ENCODE measurements at places on chromosomes 4 and X.

DNA sequence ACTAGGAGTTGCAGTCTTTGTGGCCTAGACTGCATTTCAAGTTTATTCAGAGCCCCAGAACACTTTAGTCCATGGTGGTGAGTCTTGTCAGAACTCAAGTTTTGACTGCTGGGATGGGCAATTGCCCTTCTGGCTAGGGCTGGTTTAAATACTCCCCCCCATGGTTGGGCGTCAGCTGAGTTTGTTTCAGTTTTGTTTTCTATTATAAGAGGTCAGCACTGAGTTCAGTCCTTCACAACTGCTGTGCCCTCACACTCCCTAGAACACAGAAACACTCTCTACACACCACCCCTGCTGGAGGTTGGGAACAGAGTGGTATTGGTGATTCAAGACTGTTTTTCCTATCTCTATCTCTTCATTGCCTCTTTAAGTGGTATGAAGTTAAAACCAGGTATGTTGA is 217.0 kb downstream of the GUCY2F start:
- no peak for DNase-seq

DNA sequence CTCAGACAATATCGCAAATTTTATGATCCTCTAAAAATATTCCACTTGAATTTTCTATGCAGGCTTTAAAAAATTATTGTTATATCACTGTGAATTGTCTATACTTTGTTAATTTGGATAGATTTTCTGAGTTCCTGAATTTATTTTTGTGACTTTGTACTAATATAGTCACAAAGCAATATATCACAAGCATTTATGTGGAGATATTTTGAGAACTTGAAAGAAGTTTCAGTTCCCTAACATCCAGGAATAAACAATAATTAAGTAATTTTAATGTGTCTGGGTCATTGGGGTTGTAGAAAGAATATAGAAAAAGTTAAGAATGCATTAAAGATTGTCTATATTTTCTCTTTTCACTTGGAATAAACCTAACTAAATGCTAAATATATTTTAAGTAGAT is 32.0 kb downstream of the CXCL8 start:
- no peak for DNase-seq

- no peak for DNase-seq
These were observed 13.1 kb upstream of the SLC9B1 start for GRCh38 chr4:103032574-103032973.

DNA sequence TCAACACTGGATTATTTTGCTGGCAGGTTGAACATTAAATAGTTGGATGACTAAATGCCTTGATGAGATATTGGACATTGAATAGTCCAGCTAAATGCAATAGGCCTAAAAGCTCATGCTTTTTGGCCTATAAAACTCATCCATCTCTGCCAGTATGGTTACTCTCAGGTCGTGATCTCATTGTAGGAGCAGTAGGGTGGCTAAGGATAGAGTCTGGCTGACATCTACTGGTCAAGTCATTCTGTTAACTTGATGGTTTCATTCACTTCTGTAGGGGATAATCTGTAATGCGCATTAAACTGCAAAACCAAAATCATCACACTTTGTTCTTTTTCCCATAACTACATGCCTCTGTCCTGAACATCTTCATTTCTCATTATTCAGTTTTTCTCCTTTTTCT is 227.0 kb downstream of the DKK2 start:
- no peak for DNase-seq

All from psoas muscle (tissue), 8 donors.